ENCODE measurements at places on chromosomes 13 and 19. TPM values are rescaled to one million over a fixed set of nuclear protein-coding genes. Genes with fewer than 3 reads are reported as not detected.
A peak's percentile ranks its signal among the peaks of the same experiment; 100 is the strongest.

DNA sequence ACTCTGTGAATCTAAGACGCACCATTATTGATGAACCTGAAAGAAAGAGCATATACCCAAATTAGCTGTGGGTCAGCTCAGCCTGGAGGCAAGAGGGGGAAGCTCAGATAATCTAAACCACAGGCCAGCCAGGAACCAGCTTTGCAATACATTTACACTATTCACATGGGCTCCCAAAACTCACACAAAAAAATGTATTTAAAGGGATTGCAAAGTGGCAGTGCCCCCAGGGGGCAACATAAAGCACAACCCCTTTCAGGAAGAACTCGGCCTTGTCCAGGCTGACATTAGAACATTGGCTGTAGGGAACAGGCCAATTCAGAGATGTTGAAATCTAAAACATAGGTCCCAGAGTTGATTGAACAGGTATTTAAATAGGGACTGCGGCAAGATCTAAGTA, 3.2 kb upstream of the PROZ start:
- DNase-seq, result no peak

DNA sequence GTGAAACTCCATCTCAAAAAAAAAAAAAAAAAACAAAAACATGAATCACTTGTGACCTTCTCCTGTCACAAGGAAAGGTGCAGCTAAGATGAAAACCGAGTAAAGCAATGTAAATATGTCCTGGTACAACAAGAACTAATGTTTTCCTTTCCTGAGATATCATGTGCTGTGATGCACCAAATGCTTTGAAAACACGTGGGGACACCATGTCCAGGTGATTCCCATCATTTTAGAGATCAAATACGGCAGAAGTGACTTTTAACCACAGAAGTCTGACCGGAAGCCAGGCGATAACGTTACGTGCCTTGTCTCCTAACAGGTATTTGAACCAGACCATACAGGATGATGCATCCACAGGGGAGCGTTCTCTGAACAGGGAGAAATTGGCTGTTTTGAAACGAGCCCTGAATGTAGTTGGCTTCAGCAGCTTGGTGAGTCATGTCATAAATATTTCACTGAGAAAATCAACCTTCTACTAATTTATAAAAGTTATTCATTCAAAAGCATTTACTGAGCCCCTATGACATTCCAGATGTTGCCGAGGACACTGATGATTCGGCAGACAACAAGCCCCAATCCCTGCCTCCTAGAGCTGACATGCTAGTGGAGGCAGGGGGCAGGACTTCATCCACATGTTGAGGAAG, 328.1 kb downstream of the MYO16 start:
- DNase-seq, result peak; percentile 47

DNA sequence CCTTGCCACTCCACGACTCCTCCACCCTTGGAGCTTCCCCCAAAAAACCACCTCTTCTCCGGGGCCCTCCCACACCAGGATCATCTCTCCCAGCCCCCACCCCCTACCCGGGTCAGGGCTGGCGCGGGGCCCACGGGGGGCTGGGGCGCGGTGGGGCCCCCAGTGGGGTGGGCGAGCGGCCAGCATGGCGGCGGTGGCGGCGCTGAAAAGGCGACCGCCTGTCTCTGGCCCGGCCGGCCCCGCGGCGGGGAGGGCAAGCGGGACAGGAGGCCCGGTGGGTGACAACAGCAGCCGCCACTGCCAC, 850 bp downstream of the DYRK1B start:
- no peak for DNase-seq

- no peak for DNase-seq
Measured at GRCh38 chr19:6778386-6778785, 5.9 kb downstream of the VAV1 start.

DNA sequence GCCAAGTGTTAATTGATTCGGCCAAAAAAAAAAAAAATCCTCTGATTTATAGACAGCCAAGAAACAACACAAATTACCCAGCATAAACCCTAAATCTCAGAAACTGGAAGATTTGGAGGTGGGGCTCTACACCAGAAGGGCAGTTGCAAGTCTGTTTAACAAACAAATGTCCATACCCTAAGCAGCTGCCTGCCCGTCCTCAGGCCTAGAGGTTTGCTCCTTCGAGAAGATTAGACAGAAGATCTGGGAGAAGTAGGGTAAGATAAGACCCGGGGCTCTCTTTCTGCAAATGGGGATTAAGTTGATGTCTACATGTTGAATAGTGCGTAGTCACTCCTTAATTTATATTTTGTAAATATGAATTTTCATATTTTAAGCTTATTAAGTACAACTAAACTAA, 3.4 kb upstream of the N4BP2L1 start:
- no peak for DNase-seq

DNA sequence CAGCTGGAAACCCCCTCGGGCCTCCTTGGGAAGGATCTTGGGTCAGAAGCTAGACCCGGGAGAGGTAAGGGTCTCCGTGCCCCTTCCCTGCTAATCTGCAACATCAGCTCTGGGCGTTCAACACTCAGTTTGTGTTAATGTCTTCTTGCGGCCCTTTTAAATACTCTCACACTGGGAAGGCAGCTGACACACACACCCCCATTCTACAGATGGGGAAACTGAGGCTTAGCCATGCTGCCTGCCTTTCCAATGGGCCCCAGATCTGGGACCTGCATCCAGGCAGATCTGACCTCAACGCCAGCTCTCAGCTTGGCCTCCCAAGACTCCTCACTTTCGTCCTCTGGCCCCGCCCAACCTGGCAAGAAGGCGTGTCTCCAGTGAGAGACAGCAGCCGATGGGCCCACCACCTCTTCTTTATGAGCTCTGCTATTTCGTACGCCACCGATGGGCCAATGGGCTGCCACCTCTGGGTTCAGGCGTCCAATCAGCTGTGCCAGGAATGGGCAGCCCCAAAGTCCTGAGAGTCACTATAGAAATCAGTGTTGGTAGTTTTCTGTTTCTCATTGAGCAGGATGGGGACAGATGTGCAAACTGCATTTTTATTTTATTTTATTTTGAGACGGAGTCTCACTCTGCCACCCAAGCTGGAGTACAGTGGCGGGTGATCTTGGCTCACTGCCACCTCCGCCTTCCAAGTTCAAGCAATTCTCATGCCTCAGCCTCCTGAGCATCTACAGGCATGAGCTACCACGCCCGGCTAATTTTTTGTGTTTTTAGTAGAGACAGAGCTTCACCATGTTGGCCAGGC, 43.8 kb downstream of the DNM2 start:
- no peak for DNase-seq

DNA sequence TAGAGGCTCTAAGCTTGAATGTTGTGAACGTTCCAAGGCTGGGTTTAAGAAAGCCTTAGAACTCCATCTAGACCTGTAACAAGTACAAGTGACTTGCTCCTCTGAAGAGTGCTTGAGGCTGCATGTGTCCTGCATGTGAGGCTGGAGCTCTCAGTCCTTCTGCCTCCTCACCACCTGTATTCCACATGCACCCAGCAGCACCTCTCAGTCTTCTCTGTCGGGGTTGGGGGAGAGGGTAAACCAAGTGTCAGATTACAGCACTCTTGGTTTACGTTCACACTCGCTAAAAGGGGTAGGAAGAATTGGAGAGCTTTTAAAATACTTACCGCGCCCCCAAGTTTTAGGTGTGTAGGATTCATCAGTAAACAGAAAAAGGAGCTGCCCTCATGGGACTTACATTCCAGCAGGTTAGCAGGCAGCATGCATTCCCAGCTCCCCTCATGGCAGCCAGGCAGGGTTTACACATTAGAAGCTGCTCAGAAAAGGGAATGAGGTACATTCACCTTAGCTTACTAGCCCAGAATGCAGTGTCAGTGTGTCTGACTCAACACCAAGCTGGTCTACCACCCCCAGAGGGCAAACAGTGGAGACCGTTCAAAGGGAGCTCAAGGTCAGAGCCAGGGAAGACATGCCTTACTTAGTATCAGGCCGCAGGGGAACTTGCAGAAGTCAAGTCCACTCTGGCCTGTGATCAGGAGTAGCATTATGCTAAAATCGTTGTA, 248.1 kb downstream of the PCCA start:
- no peak for DNase-seq

Gene PEAK3
- total RNA-seq, result 0.24 TPM

GRCh38 chr19:1374250-1374577, 9.5 kb upstream of the NDUFS7 start:
- DNase-seq, result no peak

GRCh38 chr13:60647547-60647946, 250.5 kb downstream of the TDRD3 start:
- DNase-seq, result no peak

Gene MYBPC2
- total RNA-seq, result not detected

GRCh38 chr19:55283548-55284377, at the start of gene BRSK1:
Gene BRSK1 (plus strand): TSS chr19:55283997. CDS start chr19:55284443, 446 bp downstream.
- DNase-seq, result peak; percentile 57

Gene OVOL3
- total RNA-seq, result not detected

Gene TMC4
- total RNA-seq, result 2.6 TPM

Gene FFAR2
- 0.72 TPM for total RNA-seq

Gene SLC25A42
- 13.2 TPM for total RNA-seq

DNA sequence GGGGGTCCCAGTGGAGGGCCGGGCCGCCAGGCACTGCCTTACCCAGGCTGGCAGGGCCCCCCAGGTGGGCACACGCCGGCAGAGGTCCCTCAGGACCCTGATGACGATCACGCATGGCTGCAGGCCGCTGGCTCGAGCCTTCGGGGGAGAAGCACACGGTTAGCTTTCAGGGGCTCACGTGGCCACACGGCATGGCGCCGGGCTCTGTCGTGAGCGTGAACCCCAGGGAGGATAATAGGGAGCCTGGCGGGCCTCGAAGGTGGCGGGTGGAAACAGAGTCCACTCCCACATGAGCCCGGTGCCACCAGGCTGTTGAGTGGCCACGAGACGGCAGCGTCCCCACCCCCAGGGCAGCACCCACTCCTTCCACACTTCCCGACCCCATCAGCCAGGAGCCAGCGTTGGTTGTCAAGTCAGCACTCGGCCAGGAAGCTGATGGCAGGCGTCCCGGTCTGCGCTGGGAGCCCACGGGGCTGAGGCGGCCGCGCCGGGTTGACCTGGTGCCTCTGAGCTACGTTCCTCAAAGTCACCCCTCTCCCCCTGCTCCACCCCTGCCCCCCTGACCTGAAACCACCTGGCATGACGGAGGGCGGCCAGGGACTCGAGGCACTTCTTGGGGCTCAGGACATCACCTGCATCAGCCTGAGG, 24.7 kb upstream of the MATK start:
- no peak for DNase-seq

Gene TJP3
- total RNA-seq, result not detected

GRCh38 chr19:33723512-33723911, 73.2 kb upstream of the KCTD15 start:
- DNase-seq, result no peak

- DNase-seq, result peak; percentile 41
Measured at GRCh38 chr13:35470671-35471661, 5.5 kb downstream of the MAB21L1 start.

GRCh38 chr13:107473253-107473652, 742.1 kb downstream of the LIG4 start:
- DNase-seq, result no peak

Gene EPSTI1
- total RNA-seq, result 58.0 TPM

Gene MBD3L2
- not detected for total RNA-seq

Gene SYDE1
- 22.9 TPM for total RNA-seq

- DNase-seq, result peak; percentile 75
Measured at GRCh38 chr13:40069173-40070044, 413.9 kb downstream of the COG6 start.

GRCh38 chr19:35731353-35731752, 10.9 kb downstream of the IGFLR1 start:
- no peak for DNase-seq

DNA sequence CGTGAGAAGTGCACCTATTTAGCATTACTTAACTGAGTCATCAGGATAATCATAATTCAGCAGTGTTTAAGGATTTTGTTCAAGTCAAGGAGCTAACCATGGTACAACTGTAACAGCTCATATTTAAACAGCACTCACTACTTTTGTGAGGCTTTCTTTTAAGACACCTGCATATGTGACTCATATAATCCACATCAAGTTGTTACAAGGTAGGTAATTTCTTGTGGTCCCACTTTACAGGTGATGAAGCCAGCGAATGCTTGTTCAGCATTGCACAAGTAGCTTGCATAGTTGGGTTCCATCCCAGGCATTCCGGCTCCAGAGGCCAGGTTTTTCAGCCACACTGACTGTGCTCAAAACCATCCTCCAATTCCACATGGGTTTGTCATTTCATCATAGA, 569.2 kb downstream of the MYO16 start:
- DNase-seq, result no peak

GRCh38 chr13:38758277-38758676, 71.4 kb downstream of the FREM2 start:
- DNase-seq, result peak; percentile 26

- DNase-seq, result peak; percentile 40
Measured at GRCh38 chr13:23470790-23471614, 37.5 kb upstream of the SACS start.

Gene VSTM1
- total RNA-seq, result not detected

Gene KLK2
- total RNA-seq, result 9.6 TPM

Gene LILRA5
- total RNA-seq, result 0.72 TPM

- no peak for DNase-seq
Measured at GRCh38 chr19:34191355-34191962, 19.2 kb downstream of the LSM14A start.

DNA sequence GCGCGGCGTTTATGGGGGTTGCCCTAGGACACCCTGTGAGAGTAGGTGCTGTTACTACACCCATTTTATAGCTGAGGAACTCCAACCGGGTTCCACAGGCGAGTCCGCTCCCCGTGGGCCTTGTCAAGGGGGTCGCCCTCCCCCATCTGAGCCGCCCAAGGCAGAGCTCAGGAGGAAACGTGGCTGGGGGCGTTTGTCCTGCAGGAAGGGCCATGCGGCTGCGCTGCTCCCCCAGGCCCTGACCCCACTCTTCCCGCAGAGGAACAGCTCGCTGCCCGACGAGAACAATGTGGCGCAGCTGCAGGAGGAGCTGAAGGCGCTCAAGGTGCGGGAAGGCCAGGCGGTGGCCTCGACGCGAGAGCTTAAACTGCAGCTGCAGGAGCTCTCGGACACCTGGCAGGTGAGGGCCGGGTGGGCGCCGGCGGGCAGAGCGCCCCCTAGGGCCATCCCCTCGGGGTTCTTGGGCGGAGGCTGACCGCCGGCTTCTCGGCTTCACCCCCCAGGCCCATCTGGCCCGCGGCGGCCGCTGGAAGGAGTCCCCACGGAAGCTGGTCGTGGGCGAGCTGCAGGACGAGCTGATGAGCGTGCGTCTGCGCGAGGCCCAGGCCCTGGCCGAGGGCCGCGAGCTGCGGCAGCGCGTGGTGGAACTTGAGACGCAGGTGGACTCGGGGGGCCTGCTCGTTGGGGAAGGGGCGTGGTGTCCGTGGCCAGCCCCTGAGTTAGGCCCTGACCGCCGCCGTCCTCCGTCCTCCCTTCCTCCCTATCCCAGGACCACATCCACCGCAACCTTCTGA, 12.4 kb downstream of the PRR36 start:
- no peak for DNase-seq

Gene MYO1F
- total RNA-seq, result 20.2 TPM

DNA sequence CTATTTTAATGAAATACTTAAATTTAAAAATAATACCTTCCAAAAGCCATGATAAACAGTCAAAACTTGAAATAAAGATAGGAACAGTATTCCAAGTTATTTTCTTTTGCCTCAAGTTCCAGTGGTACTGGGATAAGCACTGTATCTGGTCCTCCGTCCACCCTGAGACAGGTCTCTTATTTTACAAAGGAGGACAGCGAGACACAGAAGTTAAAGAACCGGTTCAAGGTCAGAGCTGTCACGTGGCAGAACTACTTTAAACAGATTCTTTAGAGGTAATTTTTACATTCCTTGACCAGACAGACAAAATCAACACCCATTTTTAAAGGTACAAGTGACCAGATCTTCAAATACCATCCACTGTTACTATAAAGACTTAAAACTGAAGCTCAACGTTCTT, 10.4 kb upstream of the DOCK9 start:
- no peak for DNase-seq

- peak; percentile 77 for DNase-seq
Measured at GRCh38 chr13:90974249-90974975, 373.1 kb upstream of the MIR17HG start.
